Kidney (tissue), 22 donors: ENCODE measurements at places on chromosomes 5 and 9. TPM values are rescaled to one million over a fixed set of nuclear protein-coding genes. Genes with fewer than 3 reads are reported as not detected.

Gene RORB
- 0.41 TPM for total RNA-seq

Gene ADAMTS16
- 7.5 TPM for total RNA-seq

DNA sequence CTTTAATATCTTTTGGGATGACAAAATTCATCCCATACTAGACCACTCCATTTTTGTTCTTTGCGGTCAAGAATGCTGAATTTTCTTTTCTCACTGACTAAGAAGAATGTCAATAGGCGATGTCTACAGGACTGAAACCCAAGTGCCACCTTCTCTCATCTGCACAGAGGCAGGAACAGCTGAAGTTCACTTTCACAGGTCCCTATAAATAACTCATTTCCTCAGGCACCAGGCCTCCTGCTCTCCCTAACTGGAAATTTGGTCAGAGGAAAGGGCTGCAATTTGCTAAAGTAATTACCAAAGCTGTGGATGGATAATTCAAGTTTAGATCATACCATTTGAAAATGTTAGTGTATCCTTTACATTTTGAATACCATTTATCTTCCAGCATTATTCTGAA, 142.9 kb downstream of the DIRAS2 start:
- no peaks in the 10 kb centered on the region for H3K36me3 ChIP-seq
- H3K27ac ChIP-seq = no peak overlapping the region
- DNase-seq = no peak
- H3K4me3 ChIP-seq = no peak overlapping the region
- H3K4me1 ChIP-seq = no peaks in the 10 kb centered on the region

- no peaks in the 10 kb centered on the region for H3K27me3 ChIP-seq
- H3K36me3 ChIP-seq = no peaks in the 10 kb centered on the region
- no peak overlapping the region for H3K4me3 ChIP-seq
These were observed 16.2 kb upstream of the MAT2B start for GRCh38 chr5:163489055-163489744.

DNA sequence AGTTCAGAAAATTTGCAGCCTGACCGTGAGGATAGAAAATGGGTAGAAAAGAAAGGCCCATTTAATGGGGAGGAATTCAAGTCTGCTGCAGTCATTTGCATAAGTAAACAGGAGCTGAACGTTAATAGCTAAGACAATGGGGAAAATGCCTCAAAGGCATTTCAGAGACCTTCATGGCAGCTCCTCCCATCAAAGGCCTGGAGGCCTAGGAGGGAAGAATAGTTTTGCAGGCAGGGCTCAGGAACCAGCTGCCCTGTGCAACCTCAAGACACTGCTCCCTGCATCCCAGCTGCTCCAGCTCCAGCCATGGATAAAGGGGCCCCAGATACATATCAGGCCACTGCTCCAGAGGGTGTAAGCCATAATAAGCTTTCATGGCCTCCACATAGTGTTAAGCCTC, 32.2 kb upstream of the CDH18 start:
- H3K4me3 ChIP-seq = no peak overlapping the region
- no peaks in the 10 kb centered on the region for H3K27me3 ChIP-seq
- no peaks in the 10 kb centered on the region for H3K36me3 ChIP-seq
- no peak overlapping the region for H3K27ac ChIP-seq
- DNase-seq = no peak

DNA sequence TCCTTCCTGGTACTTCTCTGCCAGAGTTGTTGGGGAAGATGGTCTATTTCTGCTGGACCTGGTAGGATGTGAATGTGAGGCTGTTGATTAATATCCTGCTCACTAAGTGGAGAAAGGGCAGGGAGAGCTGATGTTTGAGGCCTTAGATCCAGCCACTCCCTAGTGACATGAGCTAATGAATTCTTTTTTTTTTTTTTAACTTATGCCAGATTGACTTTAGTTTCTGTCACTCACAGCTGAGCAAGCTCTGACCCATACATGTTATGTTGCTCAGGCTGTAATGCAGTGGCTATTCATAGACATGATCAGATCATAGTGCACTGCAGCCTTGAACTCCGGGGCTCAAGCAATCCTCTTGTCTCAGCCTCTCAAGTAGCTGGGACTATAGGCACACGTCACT, 75.1 kb upstream of the SPRY4 start:
- H3K4me3 ChIP-seq = no peak overlapping the region
- no peaks in the 10 kb centered on the region for H3K36me3 ChIP-seq
- DNase-seq = no peak

GRCh38 chr5:123610665-123611405, 98.9 kb downstream of the CSNK1G3 start:
- H3K27me3 ChIP-seq = no peaks in the 10 kb centered on the region
- H3K36me3 ChIP-seq = peaks cover 4% of the 10 kb centered on the region
- DNase-seq = peak; percentile 78
- H3K4me3 ChIP-seq = no peak overlapping the region
- H3K27ac ChIP-seq = no peak overlapping the region
- no peaks in the 10 kb centered on the region for H3K4me1 ChIP-seq

GRCh38 chr5:110903966-110904365, 165.2 kb downstream of the SLC25A46 start:
- no peaks in the 10 kb centered on the region for H3K27me3 ChIP-seq
- H3K4me1 ChIP-seq = no peaks in the 10 kb centered on the region
- no peak overlapping the region for H3K4me3 ChIP-seq
- no peaks in the 10 kb centered on the region for H3K36me3 ChIP-seq

DNA sequence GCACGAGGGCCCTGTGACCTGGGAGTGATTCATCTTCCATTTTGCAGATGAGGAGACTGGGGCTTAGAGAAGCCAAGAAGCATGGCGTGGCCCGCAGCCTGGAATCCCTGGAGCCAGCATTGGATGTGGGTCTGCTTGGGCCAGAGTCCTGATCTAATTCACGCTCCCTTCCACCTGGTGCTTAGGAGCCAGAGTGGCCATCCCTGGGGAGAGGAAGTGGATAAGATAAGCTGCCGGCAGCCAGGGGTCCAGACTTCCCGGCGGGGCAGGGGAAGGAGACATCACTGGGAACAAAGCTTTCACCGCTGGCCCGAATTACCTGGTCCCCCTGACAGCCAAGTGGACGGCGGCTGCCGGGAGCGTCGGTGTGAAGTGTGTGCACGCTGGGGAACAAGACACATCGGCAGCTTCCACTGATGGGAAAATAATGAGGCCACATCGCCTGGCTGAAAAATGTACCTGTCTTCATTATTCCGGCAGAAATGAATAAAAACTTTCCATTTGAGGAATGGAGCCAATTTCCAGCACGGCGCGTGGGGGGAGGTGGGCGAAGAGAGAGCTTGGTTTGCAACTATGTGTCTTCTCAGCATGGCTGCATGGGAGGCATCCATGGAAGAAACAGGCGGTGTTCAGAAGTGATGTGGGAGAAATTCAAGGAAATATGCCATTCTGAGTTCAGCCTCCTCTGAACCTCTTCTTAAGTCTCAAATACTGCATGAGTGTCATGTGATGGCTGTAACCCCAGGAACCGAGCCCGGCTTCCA, 78.5 kb downstream of the OLFM1 start:
- H3K4me3 ChIP-seq = no peak overlapping the region
- no peaks in the 10 kb centered on the region for H3K27me3 ChIP-seq
- no peaks in the 10 kb centered on the region for H3K4me1 ChIP-seq
- H3K27ac ChIP-seq = no peak overlapping the region
- no peaks in the 10 kb centered on the region for H3K36me3 ChIP-seq
- no peak for DNase-seq

Gene NUTM2G
- total RNA-seq = not detected

Gene OBP2B
- total RNA-seq = not detected

DNA sequence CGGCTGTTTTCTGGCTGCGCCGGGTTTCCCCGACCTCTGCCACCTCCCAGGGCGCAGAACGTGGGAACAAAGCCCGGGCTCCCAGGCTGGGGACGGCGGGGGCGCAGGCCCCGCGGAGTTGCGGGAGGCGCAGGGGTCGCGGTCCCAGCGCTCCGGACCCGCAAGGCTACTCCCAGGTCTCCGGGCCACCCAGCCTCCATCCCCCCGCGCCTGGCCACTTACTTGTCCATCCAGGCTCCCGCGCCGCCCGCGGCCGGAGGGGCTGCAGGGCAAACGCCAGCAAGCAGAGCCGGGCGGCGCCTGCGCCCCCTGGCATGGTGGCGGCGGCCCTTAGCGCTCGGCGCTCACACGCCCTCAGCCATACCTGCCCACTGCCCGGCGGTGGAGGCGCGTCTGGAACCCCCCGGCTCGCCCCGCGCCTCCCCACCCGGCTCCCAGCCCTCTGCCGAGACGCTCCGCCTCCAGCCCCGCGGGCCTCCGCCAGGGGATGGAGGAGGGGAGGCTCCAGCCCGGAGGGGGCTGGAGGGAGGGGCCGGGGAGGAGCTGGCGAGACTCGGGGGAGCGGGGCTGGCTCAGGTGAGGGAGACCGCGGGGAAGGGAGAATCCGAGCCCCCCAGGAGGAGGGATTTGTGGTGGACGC, at the start of gene ADAM19:
TSS of gene ADAM19 (minus strand) at position 395 of the 640 bp plus-strand sequence. CDS start at position 316, 79 bp downstream.
- H3K36me3 ChIP-seq = no peaks in the 10 kb centered on the region
- peak within 1 kb of the TSS; percentile 74 for H3K4me3 ChIP-seq
- H3K4me1 ChIP-seq = peaks cover 11% of the 10 kb centered on the region
- H3K27me3 ChIP-seq = no peaks in the 10 kb centered on the region
- DNase-seq = peak; percentile 85
- peak within 1 kb of the TSS; percentile 51 for H3K27ac ChIP-seq

GRCh38 chr9:21174671-21175070, 8.2 kb upstream of the IFNA21 start:
- no peaks in the 10 kb centered on the region for H3K4me1 ChIP-seq
- no peaks in the 10 kb centered on the region for H3K27me3 ChIP-seq
- no peak for DNase-seq
- no peaks in the 10 kb centered on the region for H3K36me3 ChIP-seq

DNA sequence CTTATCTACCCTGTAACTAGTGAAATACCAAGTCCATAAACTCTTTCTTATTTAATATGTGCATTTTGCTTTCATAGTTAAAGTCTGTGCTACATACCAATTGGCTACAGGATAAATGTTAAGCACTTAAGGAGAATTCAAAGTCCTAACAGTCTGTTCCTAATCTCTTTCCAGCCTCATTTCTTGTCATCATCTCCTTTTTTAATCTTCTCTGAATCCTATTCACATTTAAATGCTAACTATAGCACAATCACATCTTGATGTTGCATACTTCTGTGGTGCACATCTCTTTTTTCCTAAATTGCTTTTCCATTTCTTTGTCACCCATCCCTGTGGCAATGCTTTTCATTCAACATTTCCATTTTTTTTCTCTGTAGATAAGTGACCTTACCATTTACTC, 996.1 kb upstream of the TYRP1 start:
- no peaks in the 10 kb centered on the region for H3K4me1 ChIP-seq
- no peak for DNase-seq
- H3K27me3 ChIP-seq = no peaks in the 10 kb centered on the region
- no peaks in the 10 kb centered on the region for H3K36me3 ChIP-seq

- no peaks in the 10 kb centered on the region for H3K27me3 ChIP-seq
- no peak overlapping the region for H3K4me3 ChIP-seq
- H3K36me3 ChIP-seq = no peaks in the 10 kb centered on the region
- no peak overlapping the region for H3K27ac ChIP-seq
- no peaks in the 10 kb centered on the region for H3K4me1 ChIP-seq
These were observed 118.1 kb downstream of the DPYSL3 start for GRCh38 chr5:147391781-147392180.

DNA sequence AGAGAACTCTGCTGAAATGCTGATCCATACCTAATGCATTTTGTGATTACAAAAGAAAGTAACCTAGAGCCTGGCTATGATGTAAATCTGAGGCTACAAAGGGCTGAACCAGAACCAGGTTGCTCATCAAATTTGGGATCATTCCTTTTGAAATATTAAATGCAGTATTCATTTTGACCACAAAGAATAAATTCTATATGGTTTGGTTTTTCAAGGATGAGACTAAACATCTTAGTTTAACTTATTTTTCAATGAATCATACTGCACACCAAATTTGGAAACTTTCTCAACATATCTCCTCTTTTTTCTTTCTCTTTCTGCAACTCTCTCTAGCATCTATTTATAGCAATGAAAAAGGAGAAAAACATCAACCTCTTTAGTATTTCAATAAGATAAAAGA, 46.5 kb downstream of the CEMIP2 start:
- no peaks in the 10 kb centered on the region for H3K4me1 ChIP-seq
- H3K36me3 ChIP-seq = peaks cover 15% of the 10 kb centered on the region
- no peak overlapping the region for H3K27ac ChIP-seq
- no peak for DNase-seq
- no peaks in the 10 kb centered on the region for H3K27me3 ChIP-seq
- no peak overlapping the region for H3K4me3 ChIP-seq

DNA sequence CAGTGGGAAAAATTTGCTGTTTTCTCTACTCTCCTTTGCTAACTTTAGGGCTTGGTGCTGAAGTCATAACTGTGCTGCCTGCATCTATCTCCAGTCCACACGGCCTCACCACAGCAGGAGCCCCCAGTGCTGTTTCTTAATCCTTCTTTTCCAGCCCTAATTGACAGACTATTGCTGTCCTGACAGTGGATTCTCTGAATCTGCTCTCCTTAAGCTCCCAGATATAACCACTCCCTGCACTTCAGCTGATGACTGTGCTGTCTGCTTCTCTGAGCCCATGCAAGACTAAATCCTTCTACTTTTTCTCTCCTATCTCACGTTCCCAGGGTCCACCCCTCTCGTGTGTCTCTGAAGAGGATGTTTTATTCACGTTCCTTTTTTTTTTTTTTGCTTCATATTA, 19.7 kb upstream of the GRIA1 start:
- H3K36me3 ChIP-seq = no peaks in the 10 kb centered on the region
- DNase-seq = no peak
- no peaks in the 10 kb centered on the region for H3K27me3 ChIP-seq
- no peak overlapping the region for H3K4me3 ChIP-seq
- H3K4me1 ChIP-seq = no peaks in the 10 kb centered on the region

DNA sequence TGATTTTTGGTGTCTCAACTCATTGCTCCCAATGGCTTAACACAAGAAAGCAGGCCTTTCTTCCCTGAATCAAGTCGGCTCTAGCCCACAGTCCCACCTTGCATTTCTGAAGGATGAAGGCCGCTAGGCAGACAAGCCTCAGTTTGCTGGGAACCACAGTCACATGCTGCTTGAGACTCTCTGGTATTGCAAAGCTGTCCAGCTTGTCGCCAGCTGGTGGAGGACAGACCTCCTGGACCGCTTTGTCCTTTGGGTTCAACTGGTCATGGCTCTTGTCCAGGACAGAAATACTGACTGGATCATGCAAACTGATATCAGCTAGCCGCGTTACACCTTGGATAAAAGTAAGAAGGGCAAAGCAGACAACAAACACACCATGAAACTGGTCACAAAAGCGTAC, 23.1 kb downstream of the DDX31 start:
- no peaks in the 10 kb centered on the region for H3K27me3 ChIP-seq
- no peak for DNase-seq
- H3K4me3 ChIP-seq = no peak overlapping the region
- no peaks in the 10 kb centered on the region for H3K4me1 ChIP-seq
- H3K36me3 ChIP-seq = peaks cover 38% of the 10 kb centered on the region

GRCh38 chr5:2741956-2742355, 9.5 kb downstream of the IRX2 start:
- no peak for DNase-seq
- no peaks in the 10 kb centered on the region for H3K4me1 ChIP-seq
- no peak overlapping the region for H3K4me3 ChIP-seq
- peaks cover 66% of the 10 kb centered on the region for H3K27me3 ChIP-seq

- no peaks in the 10 kb centered on the region for H3K27me3 ChIP-seq
- H3K27ac ChIP-seq = no peak overlapping the region
- H3K4me3 ChIP-seq = no peak overlapping the region
- no peak for DNase-seq
- H3K36me3 ChIP-seq = no peaks in the 10 kb centered on the region
These were observed 5.7 kb downstream of the PCDHB4 start for GRCh38 chr5:141127305-141127704.
